Foreskin keratinocyte (primary cell): ENCODE measurements at places on chromosomes 7 and 10.

DNA sequence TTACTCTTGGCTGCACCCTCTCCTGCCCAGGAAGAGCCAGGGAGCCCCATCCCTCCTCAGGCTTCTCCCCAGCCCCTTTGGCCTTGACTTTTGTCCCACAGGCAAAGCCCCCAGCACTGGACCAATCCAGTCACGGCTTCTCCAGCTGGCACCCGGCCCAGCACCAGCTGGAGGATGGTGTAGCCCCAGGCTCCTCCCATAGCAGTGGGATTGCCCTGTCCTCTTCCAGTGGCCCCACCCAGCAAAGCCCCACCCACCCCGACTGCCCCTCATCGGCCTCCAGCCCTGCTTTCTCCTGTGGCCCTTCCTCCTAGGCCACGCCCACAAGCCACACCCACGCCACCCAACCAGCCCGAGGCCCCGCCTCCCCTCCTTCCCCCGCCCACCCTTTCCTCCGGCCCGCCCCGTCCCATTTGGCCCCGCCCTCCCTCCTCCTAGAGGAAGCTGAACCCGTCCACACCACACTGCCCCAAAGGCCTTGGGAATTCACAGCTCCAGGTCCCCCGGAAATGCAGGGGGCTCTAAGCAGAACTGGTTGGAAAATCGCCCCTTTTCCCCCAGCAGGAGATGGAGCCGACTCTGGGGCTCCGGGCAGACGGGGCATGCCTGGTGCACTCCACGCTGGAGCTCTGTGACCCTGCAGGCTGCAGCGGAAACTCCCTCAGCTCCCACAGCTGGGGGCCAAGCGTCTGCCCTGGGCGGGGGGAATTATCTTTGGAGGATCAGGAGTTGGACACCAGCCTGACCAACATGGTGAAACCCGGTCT lies 25.2 kb downstream of the GET4 start:
- DNase-seq, result peak; percentile 68

- no peak for DNase-seq
These were observed 260.7 kb upstream of the PPP2R2D start for GRCh38 chr10:131640045-131640644.

- DNase-seq, result peak; percentile 73
These were observed 28.4 kb downstream of the BMPER start for GRCh38 chr7:33933611-33934281.

- no peak for DNase-seq
These were observed 59.1 kb upstream of the PPP2R2D start for GRCh38 chr10:131841661-131842139.

DNA sequence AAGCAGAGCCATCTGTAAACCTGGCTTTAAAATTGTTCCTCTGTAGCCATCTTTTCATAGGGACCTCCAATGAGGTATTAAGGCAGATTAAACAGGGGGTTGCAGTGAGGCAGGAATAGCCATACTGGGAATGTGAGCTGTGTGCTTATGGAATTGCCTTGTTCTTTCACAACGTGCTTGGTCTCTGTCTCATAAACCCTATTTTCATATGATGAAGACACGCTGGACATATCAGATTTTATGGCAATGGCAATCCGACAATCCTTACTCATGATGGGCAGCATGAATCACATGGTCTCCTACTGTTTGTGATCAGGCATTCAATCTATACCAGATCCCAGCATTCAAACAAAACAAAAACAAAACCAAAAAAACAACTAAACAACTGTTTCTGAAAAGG lies 418.9 kb upstream of the NRP1 start:
- no peak for DNase-seq
